ENCODE measurements at places on chromosomes 7 and 10. TPM values are rescaled to one million over a fixed set of nuclear protein-coding genes. Genes with fewer than 3 reads are reported as not detected.

Gene PLCE1
- total RNA-seq: 0.10 TPM

Gene HOXA1
- total RNA-seq: 1.6 TPM

Gene ZMIZ1
- total RNA-seq: 21.8 TPM

Gene ITPRID1
- total RNA-seq: not detected

Gene ZRANB1
- 22.6 TPM for total RNA-seq
